Right renal pelvis (tissue), 4 donors: ENCODE measurements at places on chromosomes 4 and X. TPM values are rescaled to one million over a fixed set of nuclear protein-coding genes. Genes with fewer than 3 reads are reported as not detected.

SYP gene
- polyA plus RNA-seq: 1.5 TPM

SLC25A43 gene
- 5.4 TPM for polyA plus RNA-seq

SLC34A2 gene
- 33.3 TPM for polyA plus RNA-seq

RENBP gene
- polyA plus RNA-seq: 16.6 TPM

PRDM5 gene
- 14.2 TPM for polyA plus RNA-seq

CLGN gene
- 3.9 TPM for polyA plus RNA-seq

XKRX gene
- 0.34 TPM for polyA plus RNA-seq

SPOCK3 gene
- polyA plus RNA-seq: 9.2 TPM

ANKRD50 gene
- polyA plus RNA-seq: 43.9 TPM

TMEM47 gene
- polyA plus RNA-seq: 44.5 TPM

DNA sequence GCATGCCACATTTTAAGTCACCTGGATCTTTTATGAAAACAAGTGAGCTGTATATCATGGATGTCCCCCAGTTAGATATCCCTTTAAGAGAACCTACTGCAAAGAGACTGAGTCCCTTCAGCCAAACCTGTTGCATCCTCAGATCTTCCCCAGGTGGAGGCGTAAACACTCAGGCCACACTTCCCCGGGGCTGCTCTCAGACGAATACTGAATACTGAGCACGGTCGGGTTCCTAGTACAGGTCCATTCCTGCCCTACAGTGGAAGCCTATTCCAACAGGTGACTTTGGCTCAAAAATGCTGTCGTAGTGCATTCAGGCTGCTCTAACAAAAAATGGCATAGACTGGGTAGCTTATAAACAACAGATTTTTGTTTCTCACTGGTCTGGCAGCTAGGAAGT, 320.2 kb upstream of the CLNK start:
- no peak for DNase-seq

DNA sequence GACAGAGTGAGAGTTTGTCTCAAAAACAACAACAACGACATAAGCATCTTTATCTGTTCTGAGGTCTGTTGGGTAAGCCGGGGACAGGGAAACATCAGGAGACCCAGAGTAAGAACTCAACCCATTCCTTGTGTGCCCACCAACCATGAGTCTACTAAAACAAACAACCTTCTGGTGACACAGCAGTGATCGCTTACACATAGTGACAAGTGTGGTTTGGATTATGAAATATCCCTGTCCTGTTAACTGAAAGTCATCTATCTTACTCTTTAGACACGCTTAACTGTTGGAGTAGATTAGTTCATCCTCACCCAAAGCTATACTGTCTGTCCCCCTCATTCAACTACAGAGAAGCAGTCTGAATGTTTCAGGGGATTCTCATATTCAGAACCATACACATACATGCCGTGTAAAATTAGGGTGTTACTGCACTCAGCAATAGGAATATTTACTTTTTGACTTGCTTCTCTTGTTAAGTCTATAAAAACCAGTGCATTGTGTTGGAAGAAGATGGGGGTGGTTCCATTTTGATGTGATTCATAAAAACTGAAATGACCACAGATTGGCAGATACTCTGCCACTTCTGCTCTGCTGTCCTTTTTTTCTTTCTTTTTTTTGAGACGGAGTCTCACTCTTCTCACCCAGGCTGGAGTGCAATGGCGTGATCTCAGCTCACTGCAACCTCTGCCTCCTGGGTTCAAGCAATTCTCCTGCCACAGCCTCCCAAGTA, 27.4 kb downstream of the PHKA2 start:
- DNase-seq: no peak

DNA sequence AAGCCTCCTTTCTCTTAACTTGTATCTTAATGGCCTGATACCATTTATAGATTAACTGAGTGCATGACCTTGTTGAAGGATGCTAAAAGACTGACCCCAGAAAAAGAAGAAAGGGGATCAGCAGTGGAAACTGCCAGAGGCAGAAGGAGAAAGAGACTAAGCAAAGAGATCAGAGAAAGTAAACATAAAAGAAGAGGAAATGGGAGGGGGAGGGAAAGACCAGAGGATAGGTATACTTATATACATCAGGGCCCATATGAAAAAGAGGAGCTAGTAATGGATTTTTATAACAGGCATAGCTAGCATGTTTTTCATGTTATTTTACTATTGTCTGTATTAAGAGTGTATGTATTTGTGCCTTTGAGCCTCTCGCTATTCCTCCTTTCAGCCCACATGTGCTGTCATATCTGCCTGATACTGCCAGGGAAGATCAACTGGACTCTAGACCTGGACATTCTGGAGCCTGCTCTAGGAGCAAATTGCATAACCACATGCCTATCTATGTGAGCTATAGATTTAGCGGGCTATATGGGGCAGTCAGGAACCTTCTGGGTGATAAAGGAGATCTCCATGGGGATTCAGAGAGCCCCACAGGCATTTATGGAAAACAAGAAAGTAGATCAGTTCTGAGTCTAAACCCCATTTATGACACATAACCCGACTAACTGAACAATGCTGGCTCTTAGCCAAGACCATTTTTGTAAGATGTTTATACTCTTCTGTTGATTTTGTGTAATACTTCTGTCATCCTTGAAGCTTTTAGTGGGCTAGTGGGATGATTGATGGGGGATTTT, 13.4 kb upstream of the SNX12 start:
- DNase-seq: no peak

GRCh38 chr4:155769090-155769489, 10.3 kb downstream of the GUCY1B1 start:
- DNase-seq: no peak

GRCh38 chrX:149962859-149963757, 24.8 kb upstream of the EOLA2 start:
- no peak for DNase-seq

- no peak for DNase-seq
Measured at GRCh38 chr4:100106982-100107381, 83.3 kb downstream of the DDIT4L start.

DNA sequence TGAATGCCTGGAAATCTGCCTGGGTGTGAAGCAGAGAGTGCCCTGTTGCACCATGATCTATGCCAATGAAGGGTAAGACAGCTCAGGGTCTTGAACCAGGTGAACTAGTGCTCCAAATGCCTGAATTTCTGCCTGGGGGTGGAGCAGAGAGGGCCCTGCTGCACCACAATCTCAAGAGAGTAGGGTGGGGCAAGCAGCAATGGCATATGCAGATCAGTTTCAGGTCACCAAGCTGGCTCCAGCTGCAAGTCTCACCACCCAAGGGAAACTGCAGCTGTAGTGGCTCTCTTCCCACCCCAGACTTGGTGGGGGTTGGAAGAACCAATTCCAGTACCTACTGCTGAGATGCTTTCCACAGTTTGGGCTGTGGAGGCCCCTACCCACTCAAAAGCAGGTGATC, 147.0 kb downstream of the SPANXN1 start:
- no peak for DNase-seq

DNA sequence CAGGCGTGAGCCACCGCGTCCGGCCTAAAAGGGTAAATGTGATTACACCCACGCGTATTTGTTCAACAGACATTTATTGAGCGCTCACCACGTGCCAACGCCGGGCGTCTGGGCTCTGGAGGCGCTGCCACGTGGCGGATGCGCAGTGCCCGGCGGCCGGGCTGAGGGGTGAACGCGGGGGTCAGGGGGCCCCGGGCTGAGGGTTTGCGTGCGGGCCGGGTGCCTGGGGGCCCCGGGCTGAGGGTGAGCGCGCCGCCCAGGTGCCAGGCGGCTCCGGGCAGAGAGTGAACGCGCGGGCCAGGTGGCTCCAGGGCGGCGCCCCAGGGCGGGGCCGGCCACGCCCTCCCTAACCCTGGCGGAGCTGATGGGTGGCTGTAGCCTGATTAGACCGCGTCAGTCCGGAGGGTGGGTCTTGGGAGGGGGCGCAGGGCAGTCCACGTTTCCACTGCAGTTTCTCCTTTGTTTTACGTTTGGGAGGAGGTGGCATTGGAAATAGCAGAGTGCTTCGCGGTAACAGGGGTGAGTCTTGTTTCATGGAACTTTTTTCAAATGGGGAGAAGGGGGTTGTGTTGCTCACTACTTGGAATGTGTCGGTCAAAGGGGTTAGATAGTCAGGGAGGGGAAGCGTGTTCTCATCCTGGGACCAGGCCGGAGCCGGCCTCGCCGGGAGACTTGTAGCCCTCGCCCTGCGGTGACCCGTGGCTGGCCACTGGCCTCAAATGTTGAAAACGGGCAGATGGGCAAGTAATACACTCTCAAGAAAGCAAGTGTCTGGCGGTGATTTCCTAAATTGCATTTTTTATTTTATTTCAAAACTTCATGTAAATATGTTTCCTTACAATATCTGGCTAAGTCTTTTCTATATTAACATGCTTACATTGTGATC, at the start of gene ZFP42:
ZFP42 (plus strand) TSS at position 450 of the 886 bp plus-strand sequence. CDS start 7,037 bp downstream, outside the sequence.
- no peak for DNase-seq

DNA sequence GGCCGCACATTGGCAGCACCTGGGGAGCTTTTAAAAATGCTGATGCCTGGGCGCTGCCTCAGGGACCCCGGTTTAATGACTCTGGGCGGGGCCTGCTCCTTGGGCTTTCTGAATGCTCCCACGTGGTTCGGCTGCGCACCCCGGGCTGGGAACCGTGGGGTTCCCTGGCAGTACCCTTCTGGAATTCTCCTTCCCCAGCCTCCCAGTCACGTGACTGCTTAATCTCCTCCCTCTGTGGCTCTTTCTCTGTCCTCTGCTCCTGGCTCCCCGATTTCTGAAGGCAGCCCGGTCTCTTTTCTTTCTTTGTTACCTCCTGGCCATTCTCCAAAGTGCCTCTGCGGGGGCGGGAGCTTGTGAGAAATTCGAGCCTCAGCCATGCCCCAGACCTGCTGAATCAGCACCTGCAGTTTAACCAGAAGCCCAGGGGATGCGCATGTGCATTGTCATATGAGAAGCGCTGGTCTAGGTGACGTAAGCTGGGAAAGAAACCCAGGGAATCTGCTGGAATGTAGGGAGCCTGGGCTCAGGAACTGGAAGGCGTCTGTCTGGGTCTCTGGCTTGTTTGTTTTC, 16.6 kb downstream of the CLCN4 start:
- peak; percentile 65 for DNase-seq

DNA sequence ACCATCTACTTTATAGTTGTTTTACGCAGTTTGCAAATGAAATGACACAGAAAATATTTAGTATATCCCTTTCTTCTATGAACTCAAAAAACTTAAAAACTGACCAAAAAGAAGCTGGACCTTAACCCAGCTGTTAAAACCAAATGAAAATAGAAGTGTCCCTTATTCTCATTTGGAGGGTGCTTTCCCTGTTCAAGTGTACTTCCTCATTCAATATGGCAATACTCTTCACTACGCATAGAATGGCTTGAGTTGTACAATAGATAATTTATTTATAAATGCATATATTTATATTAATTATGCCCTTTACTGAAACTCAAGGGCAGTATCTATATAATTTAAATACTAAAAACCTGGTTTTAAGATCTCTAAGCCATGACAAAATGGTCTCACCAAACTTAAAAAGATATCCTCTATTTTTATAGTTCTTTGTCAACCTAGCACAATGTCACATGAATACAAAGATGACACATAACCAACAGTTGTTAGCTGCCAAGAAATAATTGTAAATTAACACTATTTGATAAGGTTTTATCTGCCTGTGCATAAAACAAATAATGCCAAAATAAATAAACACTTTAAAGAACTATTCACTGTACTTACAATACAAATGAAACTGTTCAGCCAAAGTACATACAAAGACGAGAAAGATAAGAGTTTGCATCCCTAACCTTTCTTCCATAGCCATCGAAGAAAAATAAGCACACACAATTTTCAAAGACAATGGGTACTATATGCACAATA, 25.2 kb downstream of the YTHDC1 start:
- DNase-seq: no peak

GRCh38 chrX:109797311-109797975, 64.4 kb upstream of the ACSL4 start:
- no peak for DNase-seq
